ENCODE measurements at places on chromosomes 12 and 14.
A peak's percentile ranks its signal among the peaks of the same experiment; 100 is the strongest.

DNA sequence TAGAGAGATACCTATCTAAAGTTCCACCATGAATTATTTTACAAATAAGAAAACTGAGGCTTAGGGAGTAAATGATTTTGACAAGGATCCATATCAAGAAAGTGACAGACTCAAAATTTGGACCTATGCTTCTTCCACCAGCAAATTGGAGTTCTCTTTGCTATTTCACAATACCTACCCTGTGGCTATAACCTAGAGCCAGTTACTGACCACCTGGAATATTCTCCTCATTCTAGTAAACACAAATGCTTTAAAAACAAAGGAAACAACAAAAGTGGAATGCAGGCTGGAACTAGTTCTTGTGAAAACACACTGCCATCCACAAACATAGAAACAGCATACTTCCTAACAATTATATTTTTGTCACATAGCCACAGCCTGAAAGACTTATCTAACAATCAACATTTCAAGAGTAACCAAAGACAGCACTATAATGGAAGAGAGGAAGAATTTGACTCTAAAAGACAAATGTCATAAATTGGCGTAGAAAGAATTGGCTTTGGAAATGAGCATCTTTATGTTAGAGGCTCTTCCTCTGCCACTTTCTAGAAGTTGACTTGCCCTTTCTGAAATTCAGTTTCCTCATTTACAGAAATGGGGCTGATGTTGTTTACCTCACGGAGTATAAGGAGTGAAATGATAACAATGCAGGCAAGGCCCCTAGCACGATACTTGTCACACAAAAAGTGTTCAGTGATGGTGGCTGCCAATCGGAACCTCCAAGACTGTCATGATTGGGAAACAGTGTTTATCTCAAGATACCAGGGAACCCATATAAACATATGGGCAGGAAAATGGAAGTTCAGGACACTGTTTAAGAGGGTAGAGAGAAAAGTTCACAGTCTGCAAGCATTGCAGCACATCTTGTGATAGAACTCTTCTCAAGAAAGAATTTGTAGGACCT, 138.6 kb upstream of the LGR5 start:
- no peak for DNase-seq

- peak; percentile 60 for DNase-seq
These were observed 78.7 kb downstream of the LRRC74A start for GRCh38 chr14:76904740-76905569.

DNA sequence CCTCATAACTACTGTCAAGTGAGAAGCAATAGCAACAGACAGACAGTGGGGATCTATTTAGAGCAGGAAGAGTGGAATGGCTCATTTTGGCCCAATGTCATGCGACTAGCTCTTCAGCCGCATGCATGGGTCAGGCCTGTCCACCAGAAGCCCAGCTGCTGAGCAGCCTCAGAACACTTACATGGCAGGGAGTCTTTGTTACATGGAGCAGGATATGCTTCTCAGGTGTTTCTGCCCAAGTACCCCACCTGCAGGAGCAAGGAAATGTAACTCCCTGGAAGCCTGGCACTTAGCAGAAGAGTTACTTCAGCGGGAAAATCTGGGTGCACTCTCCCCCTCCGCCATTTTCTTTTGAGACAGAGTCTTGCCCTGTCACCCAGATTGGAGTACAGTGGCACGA, 73.5 kb upstream of the ARHGAP5 start:
- DNase-seq = no peak

DNA sequence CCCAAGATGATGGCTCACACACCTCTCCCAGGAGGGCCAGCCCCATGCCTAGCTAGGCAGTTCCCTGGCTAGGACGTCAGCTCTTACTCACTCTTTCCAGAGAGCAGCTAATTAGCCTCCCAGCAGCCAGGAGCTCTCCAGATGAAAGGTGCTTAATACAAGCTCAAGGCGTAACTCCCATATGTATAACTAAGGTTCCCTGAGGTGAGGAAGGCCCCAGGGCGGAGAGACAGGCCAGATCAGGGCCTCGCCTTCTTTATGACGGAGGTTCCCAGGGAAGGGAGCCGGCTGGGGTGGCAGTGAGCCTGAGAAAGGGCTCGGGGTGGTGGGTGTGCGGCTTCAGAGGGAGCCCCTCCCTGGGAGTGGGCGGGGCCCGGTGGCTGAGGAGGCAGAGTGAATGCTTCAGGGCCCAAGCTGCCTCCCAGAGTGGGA, 26.4 kb upstream of the ZFP36L1 start:
- peak; percentile 38 for DNase-seq

GRCh38 chr14:36845356-36846012, 183.8 kb downstream of the PAX9 start:
- no peak for DNase-seq

DNA sequence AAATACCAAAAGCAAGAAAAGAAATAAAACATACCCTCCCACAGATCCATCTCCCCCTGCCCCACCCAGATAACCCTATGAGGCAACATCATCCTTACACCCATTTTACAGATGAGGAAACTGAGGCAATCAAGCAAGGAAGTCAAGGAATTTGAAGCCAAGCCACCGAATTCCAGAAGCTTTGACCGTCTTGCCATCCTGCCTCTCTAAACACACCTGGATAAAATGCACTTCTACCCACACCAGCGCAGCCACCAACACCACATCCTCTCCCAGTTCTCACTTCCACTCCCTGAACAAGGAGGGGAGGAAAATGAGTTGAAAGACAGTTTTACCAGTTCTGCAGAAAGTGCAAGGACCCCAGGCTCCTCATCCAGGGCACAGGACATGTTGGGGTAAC, 13.6 kb downstream of the CMKLR1 start:
- DNase-seq = no peak

- DNase-seq = no peak
These were observed 53.5 kb downstream of the FSCB start for GRCh38 chr14:44453433-44454171.

DNA sequence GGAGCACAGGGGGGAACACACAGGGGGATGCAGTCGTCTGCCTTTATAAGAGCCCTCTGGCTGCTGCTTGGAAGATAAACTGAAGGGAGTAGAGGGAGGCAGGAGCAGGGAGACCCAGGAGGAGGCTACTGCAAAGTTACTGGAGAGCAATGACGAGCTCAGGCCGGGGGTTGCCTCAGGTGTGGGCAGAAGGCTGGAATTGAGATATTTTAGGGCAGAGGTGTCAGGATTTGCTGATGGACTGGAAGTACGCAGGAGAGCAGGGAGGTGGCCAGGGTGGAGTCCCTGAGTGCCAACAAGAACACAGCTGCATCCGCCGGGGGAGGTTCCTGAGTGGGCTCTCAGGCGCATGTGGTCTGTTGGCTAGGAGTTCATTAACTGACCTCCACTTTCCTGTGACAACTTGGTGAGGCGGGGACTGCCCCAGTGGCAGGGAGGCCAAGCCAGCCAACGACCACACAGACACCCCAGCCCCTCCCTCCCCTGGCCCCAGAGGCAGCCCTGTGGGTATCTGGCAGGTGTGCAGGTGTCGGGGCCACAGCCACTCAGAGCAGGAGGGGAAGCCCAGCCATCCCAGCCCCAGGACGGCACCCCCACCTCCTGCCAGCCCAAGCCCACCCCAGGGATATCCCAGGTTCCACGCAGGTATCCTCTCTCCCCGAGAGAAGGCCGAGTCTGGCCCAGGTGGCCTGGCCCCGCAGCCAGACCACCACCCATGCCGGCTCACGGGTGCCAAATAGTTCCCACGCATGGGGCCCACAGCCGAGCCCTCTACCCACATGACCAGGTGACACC, 85.4 kb downstream of the NCOR2 start:
- DNase-seq = no peak

- DNase-seq = no peak
These were observed 416.2 kb upstream of the CCDC196 start for GRCh38 chr14:66069830-66070541.

- DNase-seq = no peak
These were observed 17.2 kb upstream of the AKAP5 start for GRCh38 chr14:64447876-64448670.
